T-helper 17 cell (primary cell): ENCODE measurements at places on chromosomes 7 and 10.

- DNase-seq: no peak
- no peak overlapping the region for H3K4me3 ChIP-seq
- no peak overlapping the region for H3K27ac ChIP-seq
- no peaks in the 10 kb centered on the region for H3K27me3 ChIP-seq
- H3K36me3 ChIP-seq: no peaks in the 10 kb centered on the region
- H3K4me1 ChIP-seq: no peaks in the 10 kb centered on the region
Observed at GRCh38 chr10:97010695-97011206, 175.0 kb downstream of the SLIT1 start.

- H3K27me3 ChIP-seq: peaks cover 6% of the 10 kb centered on the region
- H3K27ac ChIP-seq: no peak overlapping the region
- no peak for DNase-seq
- no peaks in the 10 kb centered on the region for H3K36me3 ChIP-seq
Observed at GRCh38 chr10:60914690-60915141, 29.3 kb downstream of the RHOBTB1 start.

DNA sequence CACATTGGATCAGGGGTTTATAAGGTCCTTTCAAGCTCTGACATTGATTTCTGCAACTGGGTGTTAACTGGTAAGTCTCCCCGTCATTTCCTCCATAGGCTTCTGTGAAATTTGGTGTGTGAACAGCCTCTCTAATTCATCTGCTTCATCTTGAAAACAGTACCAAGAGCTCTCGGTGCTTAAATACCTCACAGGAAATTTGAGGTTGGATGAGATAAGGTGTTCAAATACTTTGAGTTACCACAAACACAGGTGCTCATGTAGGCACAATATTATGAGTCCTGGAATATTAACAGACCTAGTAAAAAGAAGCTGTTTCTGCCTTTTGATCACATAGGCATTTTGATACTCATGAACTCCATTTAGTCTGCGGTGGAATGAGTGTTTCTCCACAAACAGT is 85.2 kb downstream of the RTKN2 start:
- H3K36me3 ChIP-seq: peaks cover 2% of the 10 kb centered on the region
- H3K4me1 ChIP-seq: peaks cover 51% of the 10 kb centered on the region
- H3K4me3 ChIP-seq: peak overlapping the region; percentile 52
- H3K27ac ChIP-seq: peak overlapping the region; percentile 75
- peak; percentile 11 for DNase-seq

DNA sequence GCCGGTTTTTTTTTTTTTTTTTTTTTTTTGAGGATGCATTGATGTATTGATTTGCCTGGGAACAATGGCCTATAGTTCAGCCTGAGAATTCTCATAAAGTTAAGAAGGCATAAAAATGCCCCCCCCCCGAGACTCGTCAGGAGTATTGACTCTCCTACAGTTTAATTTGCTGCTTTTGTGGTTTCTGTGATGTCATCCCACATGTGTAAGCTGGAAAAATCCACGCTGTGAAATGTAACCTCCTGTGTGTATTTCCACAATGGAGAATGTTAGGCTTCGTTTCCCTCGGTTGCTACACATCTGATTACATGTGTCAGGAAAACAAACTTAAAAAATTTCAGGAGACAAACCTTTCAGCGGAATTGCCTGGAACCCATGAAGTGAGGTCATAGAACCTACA is 117.9 kb downstream of the FANK1 start:
- peaks cover 10% of the 10 kb centered on the region for H3K27me3 ChIP-seq
- peaks cover 3% of the 10 kb centered on the region for H3K4me1 ChIP-seq
- H3K4me3 ChIP-seq: no peak overlapping the region

DNA sequence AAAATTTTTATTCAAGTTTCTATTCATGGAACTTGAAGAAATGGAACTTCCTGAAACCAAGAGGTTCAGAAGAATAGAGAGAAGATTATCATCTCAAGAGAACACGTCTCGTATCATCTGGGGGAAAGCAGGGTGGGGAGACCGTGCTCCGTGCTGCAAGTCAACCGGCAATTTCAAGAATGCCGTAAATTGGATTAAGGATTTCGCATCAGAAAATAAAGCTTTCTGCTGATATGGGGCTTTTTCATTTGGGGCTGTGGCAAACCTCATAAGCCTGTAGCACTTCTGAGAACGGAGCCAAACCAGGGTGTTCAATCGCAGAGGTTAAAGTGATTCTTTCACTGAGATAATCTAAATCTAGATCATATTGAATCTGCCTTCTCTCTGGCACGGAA is 150.1 kb upstream of the NPS start:
- H3K36me3 ChIP-seq: no peaks in the 10 kb centered on the region
- H3K4me1 ChIP-seq: peaks cover 3% of the 10 kb centered on the region
- H3K27me3 ChIP-seq: peaks cover 5% of the 10 kb centered on the region
- no peak for DNase-seq
- no peak overlapping the region for H3K27ac ChIP-seq
- H3K4me3 ChIP-seq: no peak overlapping the region

DNA sequence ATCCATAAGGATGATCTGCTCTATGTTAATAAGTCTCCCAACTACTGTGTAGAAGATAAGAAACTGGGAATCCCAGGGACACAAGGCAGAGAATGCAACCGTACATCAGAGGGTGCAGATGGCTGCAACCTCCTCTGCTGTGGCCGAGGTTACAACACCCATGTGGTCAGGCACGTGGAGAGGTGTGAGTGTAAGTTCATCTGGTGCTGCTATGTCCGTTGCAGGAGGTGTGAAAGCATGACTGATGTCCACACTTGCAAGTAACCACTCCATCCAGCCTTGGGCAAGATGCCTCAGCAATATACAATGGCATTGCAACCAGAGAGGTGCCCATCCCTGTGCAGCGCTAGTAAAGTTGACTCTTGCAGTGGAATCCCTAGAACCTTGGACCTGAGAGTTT is 10.3 kb downstream of the WNT16 start:
- no peak for DNase-seq
- H3K4me1 ChIP-seq: no peaks in the 10 kb centered on the region
- H3K27ac ChIP-seq: no peak overlapping the region
- no peaks in the 10 kb centered on the region for H3K36me3 ChIP-seq
- H3K4me3 ChIP-seq: no peak overlapping the region

GRCh38 chr10:90860790-90861189 is 3.0 kb upstream of the HTR7 start:
- H3K27me3 ChIP-seq: peaks cover 62% of the 10 kb centered on the region
- no peaks in the 10 kb centered on the region for H3K36me3 ChIP-seq
- peaks cover 8% of the 10 kb centered on the region for H3K4me1 ChIP-seq
- DNase-seq: no peak
- no peak overlapping the region for H3K27ac ChIP-seq

- H3K4me3 ChIP-seq: no peak overlapping the region
- DNase-seq: no peak
- peaks cover 45% of the 10 kb centered on the region for H3K27me3 ChIP-seq
- H3K36me3 ChIP-seq: no peaks in the 10 kb centered on the region
Observed at GRCh38 chr10:78685466-78686103, 383.2 kb upstream of the ZMIZ1 start.

- peaks cover 5% of the 10 kb centered on the region for H3K36me3 ChIP-seq
- H3K27ac ChIP-seq: no peak overlapping the region
- no peaks in the 10 kb centered on the region for H3K27me3 ChIP-seq
- no peak overlapping the region for H3K4me3 ChIP-seq
- DNase-seq: no peak
Observed at GRCh38 chr10:101512738-101513137, 75.3 kb downstream of the POLL start.

GRCh38 chr7:112140600-112140999 is 65.6 kb downstream of the DOCK4 start:
- no peaks in the 10 kb centered on the region for H3K4me1 ChIP-seq
- no peak overlapping the region for H3K27ac ChIP-seq
- no peak overlapping the region for H3K4me3 ChIP-seq
- peaks cover 23% of the 10 kb centered on the region for H3K27me3 ChIP-seq

DNA sequence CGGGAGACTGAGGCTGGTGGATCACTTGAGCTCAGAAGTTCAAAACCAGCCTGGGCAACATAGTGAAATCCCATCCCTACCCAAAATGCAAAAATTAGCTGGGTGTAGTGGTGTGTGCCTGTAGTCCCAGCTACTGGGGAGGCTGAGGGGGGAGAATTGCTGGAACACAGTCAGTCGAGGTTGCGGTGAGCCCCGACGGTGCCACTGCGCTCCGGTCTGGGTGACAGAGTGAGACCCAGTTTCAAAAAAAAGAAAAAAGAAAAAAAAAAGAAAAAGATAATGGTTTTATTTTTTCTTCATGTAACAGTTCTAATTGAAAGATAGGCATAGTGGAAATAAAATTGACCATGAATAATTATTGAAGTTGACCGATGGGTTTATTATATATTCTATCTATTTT is 99.9 kb downstream of the SUGCT start:
- H3K27ac ChIP-seq: no peak overlapping the region
- no peaks in the 10 kb centered on the region for H3K27me3 ChIP-seq
- H3K4me1 ChIP-seq: peaks cover 2% of the 10 kb centered on the region
- H3K4me3 ChIP-seq: no peak overlapping the region

GRCh38 chr7:45661302-45661995 is 87.3 kb downstream of the ADCY1 start:
- H3K27ac ChIP-seq: no peak overlapping the region
- H3K27me3 ChIP-seq: peaks cover 9% of the 10 kb centered on the region
- DNase-seq: no peak
- no peak overlapping the region for H3K4me3 ChIP-seq

DNA sequence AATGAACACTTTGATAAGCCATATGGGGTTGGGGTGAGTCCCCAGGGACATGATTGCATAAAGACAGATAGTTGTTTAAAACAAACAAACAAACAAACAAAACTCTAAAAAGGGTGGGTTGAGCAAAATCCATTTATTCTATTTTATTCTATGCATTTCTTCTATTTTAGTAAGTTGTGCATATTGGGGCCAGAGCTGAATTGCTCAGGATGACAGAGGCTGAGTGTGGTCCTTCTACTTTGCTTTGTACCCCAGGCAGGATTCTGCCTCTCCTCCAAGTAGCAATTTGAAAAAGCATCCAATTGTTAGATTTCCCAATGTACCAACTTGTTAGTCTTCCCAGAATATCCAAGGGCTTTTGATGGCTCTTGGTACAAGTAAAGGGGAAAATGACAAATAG is 29.2 kb upstream of the XPNPEP1 start:
- no peaks in the 10 kb centered on the region for H3K27me3 ChIP-seq
- no peak overlapping the region for H3K4me3 ChIP-seq
- H3K27ac ChIP-seq: no peak overlapping the region
- no peaks in the 10 kb centered on the region for H3K36me3 ChIP-seq
- peaks cover 11% of the 10 kb centered on the region for H3K4me1 ChIP-seq

GRCh38 chr7:157925383-157925875 is 588.6 kb downstream of the DNAJB6 start:
- H3K27me3 ChIP-seq: peaks cover 42% of the 10 kb centered on the region
- peaks cover 10% of the 10 kb centered on the region for H3K4me1 ChIP-seq
- no peak for DNase-seq
- H3K36me3 ChIP-seq: peaks cover 2% of the 10 kb centered on the region

DNA sequence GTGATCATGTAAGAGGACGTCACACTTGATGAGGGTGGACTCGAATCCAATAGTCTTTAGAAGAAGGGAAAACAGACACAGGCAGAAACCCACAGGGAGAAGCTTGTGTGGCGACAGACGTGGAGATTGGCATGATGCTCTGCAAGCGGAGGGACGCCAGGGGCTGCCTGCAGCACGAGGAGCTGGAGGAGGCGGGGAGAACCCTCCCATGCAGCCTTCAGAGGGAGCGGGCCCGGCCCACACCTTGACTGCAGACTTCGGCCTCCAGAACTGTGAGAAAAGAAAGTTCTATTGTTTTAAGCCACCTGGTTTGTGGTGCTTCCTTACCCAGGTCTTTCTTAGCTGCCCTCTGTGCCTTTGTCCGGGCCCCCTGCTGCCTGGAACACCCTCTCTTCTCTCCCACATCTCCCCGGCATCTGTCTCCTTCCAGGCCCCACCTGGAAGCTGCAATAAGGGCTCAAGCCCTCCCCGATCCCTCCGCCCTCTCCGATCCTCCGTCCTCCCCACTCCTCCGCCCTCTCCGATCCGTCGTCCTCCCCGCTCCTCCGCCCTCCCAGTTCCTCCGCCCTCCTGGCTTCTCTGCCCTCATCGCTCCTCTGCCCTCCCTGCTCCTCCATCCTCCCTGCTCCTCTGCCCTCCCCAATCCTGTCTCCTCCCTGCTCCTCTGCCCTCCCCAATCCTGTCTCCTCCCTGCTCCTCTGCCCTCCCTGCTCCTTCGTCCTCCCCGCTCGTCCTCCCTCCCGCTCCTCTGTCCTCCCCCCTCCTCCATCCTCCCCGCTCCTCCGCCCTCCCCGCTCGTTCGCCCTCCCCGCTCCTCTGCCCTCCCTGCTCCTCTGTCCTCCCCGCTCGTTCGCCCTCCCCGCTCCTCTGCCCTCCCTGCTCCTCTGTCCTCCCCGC is 17.4 kb upstream of the PRKAG2 start:
- no peak overlapping the region for H3K27ac ChIP-seq
- peaks cover 67% of the 10 kb centered on the region for H3K27me3 ChIP-seq
- no peak overlapping the region for H3K4me3 ChIP-seq
- H3K36me3 ChIP-seq: no peaks in the 10 kb centered on the region
- DNase-seq: no peak

DNA sequence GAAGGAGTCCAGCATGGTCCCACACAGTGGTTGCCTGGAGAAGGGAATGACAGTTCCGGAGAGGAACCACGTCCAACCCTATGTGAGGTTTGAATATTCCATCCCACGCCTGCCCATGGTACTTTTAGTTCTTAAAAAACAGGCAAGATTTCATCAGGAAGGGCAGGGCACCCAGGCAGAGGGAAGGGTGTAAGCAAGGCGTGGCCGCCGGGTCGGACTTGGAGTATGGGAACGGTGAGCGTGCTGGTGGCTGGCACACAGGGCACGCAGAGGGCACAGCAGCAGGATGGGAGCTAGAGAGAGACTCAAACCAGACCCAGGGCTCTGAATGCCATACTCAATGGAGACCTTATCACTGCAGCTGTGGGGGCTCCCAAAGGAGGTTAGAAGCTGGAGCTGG is 34.3 kb downstream of the FAM53B start:
- no peaks in the 10 kb centered on the region for H3K27me3 ChIP-seq
- H3K36me3 ChIP-seq: peaks cover 3% of the 10 kb centered on the region
- no peak for DNase-seq
- H3K4me1 ChIP-seq: peaks cover 73% of the 10 kb centered on the region
- H3K27ac ChIP-seq: peak overlapping the region; percentile 100
- H3K4me3 ChIP-seq: peak overlapping the region; percentile 77

DNA sequence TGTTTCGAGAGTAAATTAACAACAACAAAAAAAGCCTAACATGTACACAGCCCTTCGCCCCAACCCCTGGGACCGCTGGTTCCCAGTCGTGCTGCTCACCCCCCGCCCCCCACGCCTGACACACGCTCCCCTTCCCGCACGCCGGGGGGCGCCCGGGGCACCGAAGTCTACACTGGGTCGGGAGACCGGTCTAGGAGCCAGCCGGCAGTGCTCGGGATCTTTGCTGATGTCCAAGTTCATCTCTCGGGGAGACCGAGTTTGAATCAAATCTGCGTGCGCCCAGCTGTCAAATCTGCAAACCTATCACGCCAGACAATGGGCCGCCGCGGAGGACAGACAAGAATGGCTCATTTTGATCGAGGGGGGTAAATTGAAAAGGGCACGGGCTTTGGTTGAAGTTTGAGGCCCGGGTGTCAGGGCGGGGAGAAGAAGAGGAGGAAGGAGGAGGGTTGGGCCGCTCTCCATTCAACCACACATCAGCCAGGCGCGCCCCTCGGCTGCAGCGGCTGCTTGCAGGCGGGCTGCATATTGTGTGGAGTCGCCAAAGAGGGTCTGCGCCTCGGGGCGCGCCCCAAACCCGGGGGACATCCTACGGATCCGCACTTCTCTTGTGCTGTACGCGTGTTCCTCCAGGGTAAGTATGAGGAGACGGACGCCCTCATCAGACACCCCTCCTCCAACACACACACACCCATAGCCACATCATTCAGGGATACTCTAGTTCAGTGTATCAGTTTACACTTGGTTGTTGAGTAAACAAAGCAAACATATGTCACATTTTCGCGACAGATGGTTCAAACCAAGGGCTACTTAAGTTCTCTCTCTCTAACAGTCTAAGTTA is 1.3 kb upstream of the GFRA1 start:
- no peak overlapping the region for H3K27ac ChIP-seq
- peaks cover 5% of the 10 kb centered on the region for H3K36me3 ChIP-seq
- H3K27me3 ChIP-seq: peaks cover 61% of the 10 kb centered on the region
- H3K4me3 ChIP-seq: peak overlapping the region; percentile 85
